ENCODE measurements at places on chromosomes 4 and X. TPM values are rescaled to one million over a fixed set of nuclear protein-coding genes. Genes with fewer than 3 reads are reported as not detected.
A peak's percentile ranks its signal among the peaks of the same experiment; 100 is the strongest.

- H3K4me3 ChIP-seq: peak overlapping the region; percentile 48
- no peaks in the 10 kb centered on the region for H3K36me3 ChIP-seq
- H3K4me1 ChIP-seq: peaks cover 34% of the 10 kb centered on the region
- DNase-seq: no peak
- H3K27ac ChIP-seq: peak overlapping the region; percentile 79
Measured at GRCh38 chr4:36676139-36677050, 395.0 kb downstream of the DTHD1 start.

DNA sequence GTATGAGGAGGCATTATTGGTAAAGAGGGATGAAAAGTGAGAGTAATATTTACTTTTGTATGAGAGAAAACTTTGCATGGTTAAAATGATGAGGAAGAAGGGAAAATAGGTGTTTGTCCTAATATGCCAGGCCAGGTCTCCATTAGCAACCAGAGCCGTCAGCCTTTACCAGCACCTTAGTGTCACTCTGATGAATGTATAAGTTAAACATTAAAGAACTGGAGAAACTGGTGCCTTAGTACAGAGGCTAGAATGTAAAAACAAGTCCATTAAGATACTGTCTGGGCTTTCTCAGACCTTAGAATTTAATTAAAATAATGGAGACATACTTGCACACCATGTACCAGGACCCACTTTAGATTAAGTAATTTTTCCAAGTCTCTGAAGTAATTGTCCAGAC is 222.3 kb downstream of the FAM47A start:
- H3K4me3 ChIP-seq: no peak overlapping the region
- H3K4me1 ChIP-seq: no peaks in the 10 kb centered on the region
- no peaks in the 10 kb centered on the region for H3K27me3 ChIP-seq
- no peak overlapping the region for H3K27ac ChIP-seq

DNA sequence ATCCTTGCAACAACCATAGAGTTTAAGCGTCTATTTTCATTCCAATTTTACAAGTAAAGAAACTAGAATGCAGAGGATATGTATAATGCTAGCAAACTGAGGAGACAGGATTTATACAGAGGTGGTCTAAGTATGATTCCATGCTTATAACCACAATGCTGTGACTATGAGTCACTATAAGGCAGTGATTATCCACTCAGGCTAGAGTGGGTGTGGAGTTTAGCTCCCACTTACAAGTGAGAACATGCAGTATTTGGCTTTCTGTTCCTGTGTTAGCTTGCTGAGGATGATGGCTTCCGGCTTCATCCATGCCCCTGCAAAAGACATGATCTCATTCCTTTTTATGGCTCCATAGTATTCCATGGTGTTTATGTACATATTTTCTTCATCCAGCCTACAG is 41.6 kb upstream of the EDA2R start:
- no peak overlapping the region for H3K4me3 ChIP-seq
- H3K36me3 ChIP-seq: no peaks in the 10 kb centered on the region
- DNase-seq: no peak
- H3K27me3 ChIP-seq: no peaks in the 10 kb centered on the region

DNA sequence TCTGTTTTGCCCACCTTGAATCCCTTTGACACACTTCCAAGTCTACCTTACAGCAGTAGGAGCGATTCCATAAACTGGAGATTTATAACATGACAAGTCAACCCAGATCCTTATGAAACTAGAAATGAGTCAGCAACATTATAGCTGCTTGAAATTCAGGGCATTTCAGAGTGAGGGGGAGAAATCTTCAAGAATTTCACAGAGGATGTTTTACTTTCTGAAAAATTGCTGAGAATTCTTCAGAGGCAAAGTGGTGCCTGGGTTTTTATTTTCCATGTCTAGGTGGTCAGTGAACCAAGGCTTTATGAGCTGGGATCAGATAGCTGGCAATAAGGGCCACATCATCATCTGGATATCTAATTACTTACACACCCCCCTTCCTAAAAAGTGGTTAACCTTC is 119.8 kb downstream of the PPARGC1A start:
- no peak for DNase-seq
- H3K36me3 ChIP-seq: no peaks in the 10 kb centered on the region
- H3K4me1 ChIP-seq: peaks cover 3% of the 10 kb centered on the region

- no peak overlapping the region for H3K27ac ChIP-seq
- no peaks in the 10 kb centered on the region for H3K36me3 ChIP-seq
- H3K27me3 ChIP-seq: no peaks in the 10 kb centered on the region
- no peaks in the 10 kb centered on the region for H3K4me1 ChIP-seq
Measured at GRCh38 chrX:108064613-108065012, 19.7 kb downstream of the VSIG1 start.

DNA sequence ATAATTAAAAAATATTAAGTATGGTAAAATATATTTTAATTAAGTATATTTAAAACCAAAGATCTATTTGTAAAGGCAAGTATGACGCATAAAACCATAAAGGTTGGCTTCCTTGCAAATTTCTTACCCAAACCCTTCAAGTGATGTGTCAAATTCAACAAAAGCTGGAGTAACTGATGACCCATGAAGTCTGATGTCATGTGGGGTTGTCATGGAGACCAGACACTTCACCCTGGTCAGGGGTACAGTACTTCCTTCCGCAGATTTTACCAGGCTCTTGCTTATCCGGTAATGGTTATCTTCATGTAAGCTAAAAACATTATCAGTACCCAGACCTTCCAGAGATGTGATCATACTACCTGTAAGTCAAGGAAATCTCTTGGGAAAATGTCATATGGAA is 170.1 kb downstream of the WDFY3 start:
- DNase-seq: no peak
- H3K4me1 ChIP-seq: peaks cover 12% of the 10 kb centered on the region
- peaks cover 7% of the 10 kb centered on the region for H3K36me3 ChIP-seq
- H3K27ac ChIP-seq: peak overlapping the region; percentile 5
- no peak overlapping the region for H3K4me3 ChIP-seq

DNA sequence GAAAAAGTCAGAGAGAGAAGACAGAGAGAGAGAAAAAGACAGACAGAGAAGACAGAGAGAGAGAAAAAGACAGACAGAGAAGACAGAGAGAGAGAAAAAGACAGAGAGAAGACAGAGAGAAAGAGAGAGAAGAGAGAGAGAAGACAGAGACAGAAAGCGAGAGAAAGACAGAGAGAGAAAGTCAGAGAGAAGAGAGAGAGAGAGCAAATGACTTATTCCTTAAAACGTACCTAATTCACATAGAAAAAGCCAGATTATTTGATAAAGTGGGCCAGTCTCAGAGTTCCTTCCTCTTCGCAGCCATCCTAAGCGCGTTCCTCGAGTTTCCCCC is 7.4 kb upstream of the SHOX start:
- no peak overlapping the region for H3K27ac ChIP-seq
- peaks cover 34% of the 10 kb centered on the region for H3K4me1 ChIP-seq
- H3K36me3 ChIP-seq: peaks cover 17% of the 10 kb centered on the region

GRCh38 chrX:132737743-132738142 is 220.7 kb downstream of the HS6ST2 start:
- H3K36me3 ChIP-seq: no peaks in the 10 kb centered on the region
- DNase-seq: no peak
- no peak overlapping the region for H3K27ac ChIP-seq
- H3K4me1 ChIP-seq: no peaks in the 10 kb centered on the region

- H3K4me3 ChIP-seq: no peak overlapping the region
- no peak overlapping the region for H3K27ac ChIP-seq
Measured at GRCh38 chr4:7129871-7130620, 62.2 kb upstream of the GRPEL1 start.

- H3K36me3 ChIP-seq: peaks cover 11% of the 10 kb centered on the region
- no peak for DNase-seq
- no peak overlapping the region for H3K27ac ChIP-seq
- H3K27me3 ChIP-seq: peaks cover 6% of the 10 kb centered on the region
- no peak overlapping the region for H3K4me3 ChIP-seq
Measured at GRCh38 chr4:145697332-145697731, 17.4 kb downstream of the C4orf51 start.

DNA sequence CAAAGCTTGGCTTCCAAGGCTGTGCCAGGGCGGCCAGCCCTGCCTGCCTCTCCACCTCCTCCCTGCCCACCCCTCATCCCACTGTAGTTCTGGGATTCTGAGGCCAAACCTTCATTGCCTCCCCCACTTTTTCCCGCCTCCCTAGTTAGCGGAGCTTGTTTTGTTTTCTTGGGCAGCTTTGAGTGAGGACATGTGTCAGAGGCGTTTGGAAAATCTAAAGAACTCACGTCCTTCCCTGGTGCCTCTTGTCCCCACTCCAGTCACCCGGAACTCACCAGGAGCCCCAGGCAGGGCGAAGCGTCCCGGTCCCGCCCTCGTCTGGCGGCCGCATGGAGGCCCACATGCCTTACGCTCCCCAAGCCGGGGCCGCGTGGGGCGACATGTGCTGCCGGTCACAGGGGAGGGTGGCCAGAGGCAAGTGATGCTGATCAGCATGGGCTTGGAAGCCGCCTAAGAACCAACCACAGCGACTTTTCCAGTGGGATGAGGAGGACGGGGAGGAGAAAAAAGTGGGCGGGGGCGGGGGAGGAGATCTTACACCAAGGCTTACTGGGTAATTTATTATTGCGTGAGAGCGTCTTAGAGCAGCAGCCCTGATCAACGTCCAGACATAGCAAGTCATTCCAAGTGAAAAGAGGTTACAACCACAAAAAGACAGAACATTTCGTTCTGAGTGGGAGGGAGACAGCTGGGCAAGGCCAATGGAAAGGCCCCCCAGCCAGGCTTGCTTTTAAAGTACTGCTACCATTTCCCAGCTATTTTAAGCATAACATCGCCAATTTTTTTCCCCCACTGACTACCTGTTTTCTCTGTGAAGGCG is 48.5 kb downstream of the PRPS1 start:
- peak; percentile 45 for DNase-seq
- H3K4me1 ChIP-seq: peaks cover 14% of the 10 kb centered on the region
- H3K4me3 ChIP-seq: peak overlapping the region; percentile 69
- H3K27ac ChIP-seq: peak overlapping the region; percentile 52

GRCh38 chr4:106647451-106647850 is 278.9 kb upstream of the GIMD1 start:
- no peak overlapping the region for H3K4me3 ChIP-seq
- H3K27me3 ChIP-seq: no peaks in the 10 kb centered on the region
- no peak overlapping the region for H3K27ac ChIP-seq

DNA sequence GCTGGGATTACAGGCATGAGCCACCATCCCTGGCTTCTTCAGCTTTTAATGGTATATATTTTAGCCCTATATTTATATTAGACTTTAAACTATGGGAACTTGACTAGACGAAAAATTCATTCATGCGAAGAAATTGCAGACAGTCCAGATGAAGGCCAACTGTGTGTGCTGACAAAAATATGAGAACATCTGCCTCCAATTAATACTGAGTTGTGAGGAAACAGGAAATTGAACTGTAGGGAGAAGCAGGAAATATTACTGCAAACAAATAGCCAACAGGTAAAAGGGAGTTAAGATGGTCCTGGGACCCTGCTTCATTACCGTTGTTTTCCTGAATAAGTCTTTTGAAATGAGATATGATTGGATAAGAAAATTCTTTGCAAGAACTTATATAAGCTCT is 26.3 kb downstream of the MGARP start:
- no peak overlapping the region for H3K4me3 ChIP-seq
- no peak for DNase-seq
- no peaks in the 10 kb centered on the region for H3K4me1 ChIP-seq
- H3K27ac ChIP-seq: no peak overlapping the region

GRCh38 chr4:54575919-54576318 is 81.8 kb upstream of the KIT start:
- no peak overlapping the region for H3K4me3 ChIP-seq
- peaks cover 3% of the 10 kb centered on the region for H3K27me3 ChIP-seq
- no peak for DNase-seq
- peaks cover 1% of the 10 kb centered on the region for H3K4me1 ChIP-seq
- H3K36me3 ChIP-seq: no peaks in the 10 kb centered on the region

- peaks cover 3% of the 10 kb centered on the region for H3K4me1 ChIP-seq
- no peaks in the 10 kb centered on the region for H3K36me3 ChIP-seq
- H3K27ac ChIP-seq: no peak overlapping the region
- H3K4me3 ChIP-seq: no peak overlapping the region
- no peak for DNase-seq
- H3K27me3 ChIP-seq: no peaks in the 10 kb centered on the region
Measured at GRCh38 chrX:20059467-20060128, 57.1 kb downstream of the MAP7D2 start.

- DNase-seq: no peak
- no peak overlapping the region for H3K4me3 ChIP-seq
- no peaks in the 10 kb centered on the region for H3K4me1 ChIP-seq
Measured at GRCh38 chrX:41667631-41668030, 21.1 kb upstream of the GPR34 start.

DNA sequence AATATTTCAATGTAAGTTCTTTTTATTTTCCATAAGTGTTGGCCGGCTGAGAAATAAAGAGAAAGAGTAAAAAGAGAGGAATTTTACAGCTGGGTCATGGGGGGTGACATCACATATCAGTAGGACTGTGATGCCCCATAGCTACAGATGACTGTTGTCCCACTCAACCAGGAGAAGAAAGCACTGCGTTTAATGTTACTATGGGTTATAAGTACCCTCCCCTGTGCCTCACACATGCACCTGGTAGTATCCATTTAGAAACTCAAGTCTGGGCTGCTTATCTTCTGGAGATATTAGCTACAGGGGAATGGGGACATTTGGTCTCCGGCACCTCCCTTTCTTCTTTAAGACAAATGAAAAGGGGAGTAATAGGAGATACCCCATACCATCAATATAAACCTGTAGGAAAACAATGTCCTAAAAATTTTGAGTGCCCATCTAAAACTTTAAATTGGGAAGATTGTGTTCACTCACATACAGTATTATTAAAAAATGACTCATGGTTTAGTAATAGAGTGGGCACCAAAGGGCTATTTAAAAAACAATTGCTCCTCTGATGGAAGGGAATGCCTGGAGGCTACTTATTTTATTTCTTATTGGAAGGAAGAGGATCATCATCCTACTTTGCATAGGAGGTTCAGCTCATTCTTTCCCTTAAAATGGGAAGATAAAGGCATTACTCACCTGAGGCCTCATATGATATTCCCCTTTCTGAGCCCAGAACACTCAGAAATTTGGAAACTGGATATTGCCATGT is 18.2 kb downstream of the UGT2B11 start:
- H3K36me3 ChIP-seq: no peaks in the 10 kb centered on the region
- H3K4me3 ChIP-seq: no peak overlapping the region
- H3K27me3 ChIP-seq: no peaks in the 10 kb centered on the region
- no peaks in the 10 kb centered on the region for H3K4me1 ChIP-seq
- H3K27ac ChIP-seq: no peak overlapping the region

DNA sequence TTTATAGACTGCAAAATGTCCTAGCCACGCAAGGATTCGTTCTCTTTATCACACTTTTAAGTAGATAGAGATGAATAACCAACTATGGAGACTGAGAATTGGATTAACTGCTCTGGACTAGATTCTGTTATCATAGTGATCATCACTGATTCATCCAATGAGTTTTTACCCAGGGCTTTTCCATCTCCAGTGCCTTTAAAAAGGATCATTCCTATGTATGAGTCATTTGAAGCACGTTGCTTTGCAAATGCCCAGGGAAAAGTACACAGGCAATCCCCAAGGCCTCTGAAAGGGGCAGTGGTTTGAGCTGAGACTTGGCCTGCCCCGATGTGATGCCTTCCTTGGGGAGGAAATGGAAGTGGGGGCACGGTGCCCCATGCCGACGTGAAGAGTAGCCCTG is 122.7 kb upstream of the PSAPL1 start:
- no peak for DNase-seq
- H3K27ac ChIP-seq: no peak overlapping the region
- peaks cover 32% of the 10 kb centered on the region for H3K36me3 ChIP-seq
- peaks cover 6% of the 10 kb centered on the region for H3K27me3 ChIP-seq
- H3K4me3 ChIP-seq: no peak overlapping the region
- peaks cover 5% of the 10 kb centered on the region for H3K4me1 ChIP-seq

Gene PRDM5
- 16.6 TPM for total RNA-seq

Gene ING2
- total RNA-seq: 4.8 TPM

Gene TECRL
- not detected for total RNA-seq

Gene ZNF711
- total RNA-seq: 41.9 TPM

Gene OCIAD2
- total RNA-seq: 66.7 TPM

Gene ABCG2
- total RNA-seq: not detected

Gene ZFP92
- total RNA-seq: 0.07 TPM

Gene MID1
- total RNA-seq: 9.2 TPM

Gene SPANXA2
- not detected for total RNA-seq

Gene ODAPH
- total RNA-seq: not detected
